ENCODE measurements at places on chromosomes 16 and 17.

DNA sequence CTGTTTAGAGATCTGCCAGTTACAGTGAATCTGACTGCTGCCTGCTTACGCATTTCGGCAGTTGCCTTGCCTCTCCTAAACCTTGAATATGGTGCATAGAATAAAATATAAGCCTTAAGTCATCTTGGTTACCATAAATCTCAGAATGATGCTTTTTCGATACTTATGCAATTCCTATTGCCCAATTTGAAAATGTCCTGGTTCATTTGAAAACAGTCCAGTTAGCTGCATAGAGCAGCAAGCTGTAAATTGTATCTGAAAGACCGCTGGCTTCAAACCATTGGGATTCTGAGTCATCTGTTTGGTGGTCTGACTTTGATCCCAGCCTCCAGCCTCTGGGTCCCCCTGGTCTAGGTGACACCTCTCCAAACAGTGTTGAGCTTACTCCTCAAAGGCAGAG is 2.7 kb upstream of the PRKCA start:
- DNase-seq: no peak

DNA sequence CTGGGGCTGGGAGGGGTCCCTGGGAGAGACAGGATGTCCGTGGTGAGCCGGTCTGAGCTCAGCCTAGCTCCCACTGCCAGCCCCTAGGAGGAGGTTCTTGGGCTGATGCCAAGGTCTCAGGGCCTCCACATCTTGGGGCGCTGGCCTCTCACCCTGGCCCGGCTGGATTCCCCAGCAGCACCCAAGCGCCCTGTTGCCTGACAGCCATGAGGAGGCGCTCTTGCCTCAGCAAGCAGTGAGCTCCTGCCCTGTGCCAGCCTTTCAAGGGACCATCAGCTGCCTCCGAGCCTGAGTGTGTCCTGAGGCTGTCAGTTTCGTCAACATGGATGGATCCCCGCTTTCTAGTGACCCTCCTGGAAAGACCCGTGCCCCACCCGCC is 234.9 kb upstream of the CIBAR2 start:
- DNase-seq: no peak

- DNase-seq: no peak
Measured at GRCh38 chr17:70086516-70086915, 11.5 kb downstream of the KCNJ16 start.

DNA sequence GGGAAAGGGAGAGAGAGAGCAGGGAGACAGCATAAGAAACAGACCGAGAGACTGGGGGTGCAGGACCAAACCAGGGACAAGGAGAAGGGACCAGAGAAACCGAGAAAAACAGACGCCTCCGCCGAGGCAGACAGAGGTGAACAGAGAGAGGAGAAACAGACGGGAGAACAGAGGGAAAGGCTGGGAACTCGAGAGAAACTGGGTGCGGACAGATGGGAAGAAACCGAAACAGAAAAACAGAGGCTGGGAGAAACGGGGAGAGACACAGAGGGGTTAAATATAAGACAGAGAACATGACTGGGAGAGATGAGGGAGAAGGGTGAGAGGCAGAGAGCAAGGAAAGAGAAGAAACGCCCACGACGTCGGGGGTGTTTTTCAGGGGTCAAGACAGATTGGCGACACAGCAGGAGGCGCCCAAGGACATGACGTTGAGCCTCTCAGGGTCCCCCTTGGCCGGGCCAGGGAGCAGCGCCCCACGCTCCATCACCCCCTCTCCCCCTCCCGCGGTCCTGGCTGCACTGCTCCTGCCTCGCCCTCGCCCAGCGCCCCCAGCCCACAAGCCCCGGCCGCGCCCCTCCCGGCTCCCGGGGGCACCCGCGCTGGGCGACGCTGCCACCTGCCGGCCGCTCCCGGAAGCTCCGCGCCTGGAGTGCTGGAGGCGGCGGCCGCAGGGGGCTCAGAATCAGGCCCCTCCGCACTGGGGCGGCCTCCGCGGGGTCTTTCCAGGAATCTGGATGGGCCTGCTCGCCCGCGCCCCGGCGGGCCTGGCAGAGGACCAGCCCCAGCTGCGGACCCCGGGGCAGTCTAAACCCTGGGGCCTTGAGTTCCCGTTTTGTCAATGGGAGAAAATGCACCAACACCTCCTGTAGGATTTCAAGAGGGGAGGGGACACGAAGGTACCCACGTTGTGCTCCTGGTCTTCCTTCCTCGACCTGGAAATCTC is 1.3 kb upstream of the TMEM92 start:
- peak; percentile 71 for DNase-seq

DNA sequence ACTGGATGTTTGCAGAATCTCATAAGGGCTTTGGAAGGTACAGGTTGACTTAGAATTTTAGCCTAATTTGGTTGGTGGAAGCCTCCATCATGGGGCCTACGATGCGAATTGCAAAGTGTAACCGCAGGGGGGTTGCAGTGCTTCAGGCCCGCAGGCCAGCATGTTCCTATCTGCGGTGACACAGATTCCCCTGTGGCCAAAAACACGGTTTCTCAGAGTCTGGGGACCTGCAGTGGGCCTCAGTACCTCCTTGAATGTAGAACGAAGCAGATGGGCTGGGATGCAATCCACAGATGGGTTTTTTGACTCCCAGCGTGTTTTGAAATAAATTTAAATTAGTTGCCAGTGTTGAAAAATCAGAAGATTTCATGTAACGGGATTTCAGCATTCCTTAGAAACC is 34.7 kb downstream of the KIAA0513 start:
- DNase-seq: no peak

DNA sequence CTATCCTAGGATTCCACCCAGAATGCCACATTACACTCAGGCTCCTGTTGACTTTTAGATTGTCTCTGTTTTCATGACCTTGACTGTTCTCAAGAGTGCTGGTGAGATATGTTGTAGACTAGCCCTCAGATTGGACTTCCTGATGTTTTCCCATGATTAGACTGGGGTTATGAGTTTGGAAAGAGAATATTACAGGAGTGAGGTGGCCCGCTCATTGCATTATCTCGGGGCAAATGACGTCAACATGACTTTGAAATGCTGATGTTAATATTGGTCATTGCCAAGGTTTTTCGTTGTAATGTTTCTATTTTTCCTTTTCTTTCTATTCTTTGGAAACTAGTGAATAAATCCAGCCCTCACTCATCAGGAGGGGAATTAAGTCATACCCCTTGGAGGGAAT is 355.7 kb upstream of the MON1B start:
- DNase-seq: no peak

DNA sequence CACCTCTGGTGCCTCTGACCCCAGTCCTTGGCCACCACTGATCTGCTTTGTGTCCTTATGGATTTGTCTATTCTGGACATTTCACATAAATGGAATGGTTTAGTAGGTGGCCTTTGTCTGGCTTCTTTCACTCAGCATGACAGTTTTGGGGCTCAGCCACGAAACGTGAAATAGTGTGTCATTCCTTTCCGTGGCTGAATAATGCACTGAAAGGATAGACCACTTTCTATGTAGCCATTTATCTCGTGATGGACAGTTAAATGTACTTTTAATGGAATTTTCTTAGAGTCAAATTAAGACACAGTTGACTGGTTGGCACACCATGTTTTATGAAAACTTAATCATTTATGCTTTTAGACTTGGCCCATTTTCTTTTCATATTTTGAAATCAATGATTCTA is 57.4 kb downstream of the LITAF start:
- DNase-seq: no peak

- DNase-seq: no peak
Measured at GRCh38 chr17:36089339-36089865, 541 bp downstream of the CCL3 start.

- DNase-seq: no peak
Measured at GRCh38 chr16:57102888-57103851, 10.8 kb downstream of the CPNE2 start.

- DNase-seq: no peak
Measured at GRCh38 chr17:901964-902363, 77.6 kb downstream of the NXN start.

GRCh38 chr17:34399725-34400124 is 36.7 kb upstream of the CCL1 start:
- no peak for DNase-seq

DNA sequence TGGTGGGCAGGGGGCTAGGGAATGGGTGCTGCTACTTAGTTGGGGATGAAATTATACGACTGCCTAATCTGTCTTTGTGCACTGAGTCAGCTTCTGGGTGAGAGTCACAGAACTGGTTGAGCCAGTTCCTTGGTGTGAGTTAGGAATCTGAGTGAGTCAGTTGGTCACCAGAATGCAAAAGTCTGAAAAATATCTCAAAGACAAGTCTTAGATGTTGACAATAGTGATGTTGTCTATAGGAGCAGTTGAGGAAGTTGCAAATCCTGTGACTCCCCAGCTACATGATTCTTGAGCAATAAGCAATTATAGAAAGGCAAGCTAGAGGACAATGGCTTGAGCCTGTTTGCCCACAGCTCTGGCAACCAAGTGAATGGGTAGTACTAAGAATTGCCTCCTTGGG is 399.2 kb downstream of the CNTNAP4 start:
- DNase-seq: no peak

GRCh38 chr16:3486506-3487215 is 8.6 kb downstream of the C16orf90 start:
- no peak for DNase-seq

DNA sequence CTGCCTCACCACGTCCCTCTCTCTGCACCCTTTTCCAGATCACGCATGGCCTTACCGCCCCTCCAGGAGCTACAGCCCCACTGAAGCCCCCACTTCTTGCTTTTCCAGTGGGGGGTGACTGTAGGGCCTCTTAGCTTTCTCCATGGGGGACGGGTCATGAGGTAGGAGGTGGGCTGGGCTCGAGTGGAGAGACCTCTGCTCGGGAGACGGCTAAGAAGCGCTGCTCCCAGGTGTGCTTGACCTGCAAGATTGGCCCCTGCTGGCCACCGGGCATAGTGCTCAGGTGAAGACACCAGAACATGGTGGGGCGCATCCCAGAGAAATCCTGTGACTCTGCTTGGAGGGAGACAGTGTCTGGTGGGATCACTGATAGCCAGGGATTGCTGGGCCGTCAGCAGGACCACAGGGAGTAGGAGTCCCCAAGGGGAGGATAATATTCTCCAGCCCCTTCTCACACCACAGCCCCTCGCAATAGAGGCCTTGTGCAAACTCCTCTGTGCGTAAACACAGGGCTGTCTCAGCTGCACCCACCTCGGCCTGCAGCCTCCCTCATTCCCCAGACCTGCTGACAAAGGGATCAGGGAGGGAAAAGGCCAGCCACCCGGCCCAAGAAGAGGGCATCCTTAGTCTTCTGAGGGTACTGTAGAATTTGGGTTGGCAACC is 8.9 kb upstream of the GALK1 start:
- no peak for DNase-seq

- DNase-seq: peak; percentile 33
Measured at GRCh38 chr16:30115238-30115637, 1.9 kb upstream of the GDPD3 start.

GRCh38 chr17:12567077-12568053 is 98.3 kb upstream of the MYOCD start:
- DNase-seq: no peak

GRCh38 chr16:15434425-15435215 is at the start of gene BMERB1:
Gene BMERB1 (plus strand): TSS chr16:15434588. CDS start chr16:15434654, 66 bp downstream.
- DNase-seq: peak; percentile 55

DNA sequence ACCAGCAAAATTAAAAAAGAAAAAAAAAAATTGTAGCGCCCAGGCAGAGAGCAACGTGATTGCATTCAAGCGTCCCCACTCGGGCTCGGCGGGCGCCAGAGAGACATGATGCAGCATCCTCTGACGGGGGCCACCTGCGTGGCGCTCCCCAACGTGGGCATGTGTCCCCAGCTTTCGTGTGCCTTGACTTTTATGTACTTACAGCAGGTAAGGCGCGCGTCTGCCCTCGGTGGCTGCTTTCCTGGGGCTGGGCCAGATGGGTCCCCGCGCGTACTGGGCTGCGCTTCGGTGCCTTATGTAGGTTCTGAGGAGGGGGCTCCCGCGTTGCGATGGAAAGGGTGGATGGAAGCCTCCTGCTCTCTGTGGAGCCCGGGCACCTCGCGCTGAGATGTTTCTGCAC is 28.4 kb upstream of the RBFOX1 start:
- DNase-seq: no peak

DNA sequence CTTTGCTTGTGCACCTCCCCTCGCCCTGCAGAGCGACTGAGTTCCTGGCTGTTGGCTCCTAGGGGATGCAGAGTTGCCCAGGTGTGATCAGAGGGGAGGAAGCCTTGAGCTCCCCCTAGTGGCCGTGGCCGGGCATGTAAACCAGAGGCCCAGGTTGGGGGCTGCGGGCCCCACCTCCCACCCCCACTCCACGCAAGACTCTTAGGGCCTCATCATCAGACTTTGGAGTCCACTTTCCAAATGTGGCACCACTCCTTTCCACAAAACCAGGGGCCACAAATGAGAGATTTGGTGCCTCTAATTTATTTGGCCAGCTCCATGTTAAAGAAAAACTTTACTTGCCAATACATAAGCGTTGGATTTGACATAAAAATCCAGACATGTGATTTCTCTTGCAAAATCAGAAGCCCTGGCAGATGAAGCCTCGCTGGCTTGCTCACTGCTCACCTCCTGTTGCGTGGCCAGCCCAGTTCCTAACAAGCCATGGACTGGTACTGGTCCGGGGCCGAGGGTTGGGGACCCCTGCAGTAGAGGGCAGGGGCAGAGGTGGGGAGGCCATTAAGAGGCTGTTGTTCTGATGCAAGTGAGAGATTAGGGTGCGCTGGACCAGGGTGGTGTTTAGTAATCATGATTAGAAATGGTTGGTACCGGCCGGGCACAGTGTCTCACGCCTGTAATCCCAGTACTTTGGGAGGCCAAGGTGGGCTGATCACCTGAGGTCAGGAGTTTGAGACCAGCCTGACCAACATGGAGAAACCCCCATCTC is 28.7 kb upstream of the GAS7 start:
- DNase-seq: peak; percentile 50

DNA sequence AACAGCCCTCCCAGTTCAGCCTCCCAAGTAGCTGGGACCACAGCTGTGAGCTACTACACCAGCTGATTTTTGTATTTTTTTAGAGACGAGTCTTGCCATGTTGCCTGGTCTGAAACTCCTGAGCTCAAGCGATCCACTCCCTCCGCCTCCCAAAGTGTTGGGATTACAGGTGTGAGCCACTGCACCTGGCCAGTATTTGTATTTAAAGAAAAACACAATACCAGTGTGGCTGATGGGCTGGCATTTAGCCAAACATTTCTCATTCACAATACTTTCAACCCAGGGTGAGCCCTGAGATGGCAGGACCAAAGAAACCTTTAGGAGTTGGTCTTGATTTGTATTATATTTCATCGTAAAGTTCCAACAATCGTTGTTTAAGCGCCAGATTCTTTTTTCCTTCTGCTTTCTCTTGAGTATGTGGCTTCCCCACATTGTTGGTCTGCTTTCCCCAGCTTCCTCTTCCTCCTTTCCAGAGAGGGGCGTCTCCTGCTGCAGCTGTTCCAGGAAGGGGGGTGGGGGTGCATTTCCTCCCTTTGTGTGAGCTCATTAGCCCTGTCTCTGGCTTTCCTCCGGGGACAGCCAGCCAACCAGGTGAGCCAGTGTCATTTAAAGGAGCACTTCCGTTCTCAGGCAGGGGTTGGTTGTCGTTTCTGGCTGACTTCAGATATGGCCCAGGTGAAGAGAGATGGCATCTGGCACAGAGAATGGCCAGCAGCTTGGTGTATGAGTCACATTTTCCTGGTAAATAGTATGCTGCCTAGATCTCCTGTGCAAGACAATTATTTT is 79.9 kb downstream of the GPRC5B start:
- DNase-seq: peak; percentile 82
